Endothelial cell of umbilical vein (primary cell): ENCODE measurements at places on chromosomes 7 and 10. TPM values are rescaled to one million over a fixed set of nuclear protein-coding genes. Genes with fewer than 3 reads are reported as not detected.

- peak; percentile 81 for DNase-seq
- H3K36me3 ChIP-seq = no peaks in the 10 kb centered on the region
- no peak overlapping the region for H3K4me3 ChIP-seq
- no peaks in the 10 kb centered on the region for H3K27me3 ChIP-seq
Measured at GRCh38 chr7:135716677-135717238, 11.2 kb downstream of the SLC13A4 start.

GRCh38 chr7:65338346-65338745 is 35.3 kb upstream of the ZNF92 start:
- H3K27ac ChIP-seq = no peak overlapping the region
- H3K36me3 ChIP-seq = no peaks in the 10 kb centered on the region
- H3K4me1 ChIP-seq = no peaks in the 10 kb centered on the region

DNA sequence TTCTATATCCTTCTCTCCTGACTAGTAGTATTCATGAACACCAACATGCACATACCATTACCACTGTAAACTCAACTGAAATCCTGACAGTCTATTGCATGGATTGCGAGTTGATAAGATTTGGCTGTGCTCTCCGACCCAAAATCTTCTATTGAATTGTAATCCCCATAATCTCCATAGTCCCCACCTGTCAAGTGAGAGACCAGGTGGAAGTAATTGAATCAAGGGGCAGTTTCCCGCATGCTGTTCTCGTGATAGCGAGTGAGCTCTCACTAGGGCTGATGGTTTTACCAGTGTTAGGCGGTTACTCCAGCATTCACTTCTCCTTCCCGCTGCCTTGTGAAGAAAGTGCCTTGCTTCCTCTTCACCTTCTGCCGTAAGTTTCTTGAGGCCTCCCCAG is 261.8 kb downstream of the PHF14 start:
- no peaks in the 10 kb centered on the region for H3K27me3 ChIP-seq
- no peak overlapping the region for H3K27ac ChIP-seq
- DNase-seq = no peak
- H3K4me3 ChIP-seq = no peak overlapping the region
- H3K4me1 ChIP-seq = no peaks in the 10 kb centered on the region
- no peaks in the 10 kb centered on the region for H3K36me3 ChIP-seq

DNA sequence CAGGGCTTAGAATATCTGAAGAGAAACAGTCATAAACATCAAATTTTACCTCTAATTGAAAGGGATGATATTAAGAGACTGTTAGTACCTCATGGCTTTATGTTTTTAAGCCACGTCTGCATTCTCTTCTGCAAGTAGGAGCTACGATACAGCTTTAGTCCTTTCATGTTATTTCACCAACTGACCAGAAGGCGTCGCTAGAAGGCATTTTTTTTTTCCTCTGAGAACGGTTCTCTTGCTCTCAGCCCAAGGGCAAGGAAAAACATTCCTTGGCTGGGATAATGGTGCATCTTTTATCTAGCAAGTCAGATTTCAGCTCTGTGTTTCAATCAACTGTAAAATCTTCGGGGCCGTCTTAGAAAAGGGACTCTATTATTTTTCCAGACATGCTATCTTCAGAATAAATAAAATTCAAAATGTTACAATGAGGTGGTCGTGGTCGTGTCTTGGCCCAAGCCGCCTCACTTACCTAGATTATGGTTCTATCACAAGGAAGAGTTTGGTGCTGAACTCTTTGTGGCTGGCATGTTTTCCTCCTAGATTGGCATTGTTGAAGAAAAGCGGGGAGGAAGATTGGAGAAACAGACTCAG is 41.6 kb upstream of the LYZL2 start:
- H3K27ac ChIP-seq = no peak overlapping the region
- no peaks in the 10 kb centered on the region for H3K36me3 ChIP-seq

DNA sequence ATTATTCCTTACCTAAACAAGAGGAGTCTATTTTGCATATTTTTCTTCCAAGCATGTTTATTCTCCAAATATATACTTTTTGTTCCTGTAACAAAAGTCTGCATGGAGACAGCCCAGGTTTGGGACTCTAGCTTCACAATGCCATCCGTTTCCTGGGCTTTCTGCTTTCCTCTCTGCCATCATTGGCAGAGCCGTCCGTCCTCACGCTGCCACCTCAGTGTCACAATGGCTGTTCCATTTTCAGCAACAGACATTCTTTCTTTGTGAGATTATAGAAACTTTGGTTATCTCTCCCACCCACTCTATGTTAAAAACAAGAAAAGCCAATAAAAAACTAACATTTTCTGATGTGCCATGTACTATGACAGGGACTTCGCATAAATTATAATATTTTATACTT is 825.2 kb downstream of the REEP3 start:
- DNase-seq = no peak
- no peak overlapping the region for H3K27ac ChIP-seq
- no peaks in the 10 kb centered on the region for H3K27me3 ChIP-seq
- no peaks in the 10 kb centered on the region for H3K36me3 ChIP-seq
- H3K4me1 ChIP-seq = no peaks in the 10 kb centered on the region
- no peak overlapping the region for H3K4me3 ChIP-seq

GRCh38 chr7:151871904-151872303 is 5.0 kb downstream of the PRKAG2 start:
- H3K27ac ChIP-seq = no peak overlapping the region
- H3K27me3 ChIP-seq = peaks cover 9% of the 10 kb centered on the region
- no peak overlapping the region for H3K4me3 ChIP-seq
- H3K4me1 ChIP-seq = peaks cover 6% of the 10 kb centered on the region

The CALHM1 gene
- not detected in 2 replicates for total RNA-seq

The SLC13A1 gene
- total RNA-seq = not detected in 2 replicates

The WEE2 gene
- total RNA-seq = not detected in 2 replicates

The TMEM229A gene
- not detected in 2 replicates for total RNA-seq
